ENCODE measurements at places on chromosomes 1 and 21. TPM values are rescaled to one million over a fixed set of nuclear protein-coding genes. Genes with fewer than 3 reads are reported as not detected.

GRCh38 chr1:20476265-20477038 lies 9.6 kb downstream of the CAMK2N1 start:
- DNase-seq = no peak

- DNase-seq = no peak
Measured at GRCh38 chr1:86582161-86582560, 35.3 kb downstream of the CLCA4 start.

GRCh38 chr21:34043333-34043732 lies 30.0 kb upstream of the MRPS6 start:
- no peak for DNase-seq

RPTN gene
- not detected for polyA plus RNA-seq

TFAP2E gene
- polyA plus RNA-seq = 0.96 TPM

SSR2 gene
- polyA plus RNA-seq = 206 TPM

DNA sequence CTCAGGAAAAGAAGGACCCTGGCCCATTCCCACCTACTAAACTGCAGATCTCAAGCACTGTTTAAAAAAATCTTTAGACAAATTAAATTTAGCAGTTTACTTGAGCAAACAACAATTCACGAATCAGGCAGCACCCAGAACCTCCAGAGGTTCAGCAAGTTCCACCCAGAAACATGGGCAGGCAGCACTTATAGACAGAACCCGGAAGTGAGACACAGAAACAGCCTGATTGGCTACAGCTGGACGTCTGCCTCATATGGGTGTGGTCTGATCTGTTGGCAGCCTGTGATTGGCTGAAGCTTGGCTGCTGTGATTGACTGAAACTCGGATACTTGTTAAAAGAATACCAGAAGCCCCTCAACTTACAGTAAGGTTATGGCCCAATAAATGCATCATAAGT lies 34.7 kb upstream of the COL6A2 start:
- no peak for DNase-seq

DNA sequence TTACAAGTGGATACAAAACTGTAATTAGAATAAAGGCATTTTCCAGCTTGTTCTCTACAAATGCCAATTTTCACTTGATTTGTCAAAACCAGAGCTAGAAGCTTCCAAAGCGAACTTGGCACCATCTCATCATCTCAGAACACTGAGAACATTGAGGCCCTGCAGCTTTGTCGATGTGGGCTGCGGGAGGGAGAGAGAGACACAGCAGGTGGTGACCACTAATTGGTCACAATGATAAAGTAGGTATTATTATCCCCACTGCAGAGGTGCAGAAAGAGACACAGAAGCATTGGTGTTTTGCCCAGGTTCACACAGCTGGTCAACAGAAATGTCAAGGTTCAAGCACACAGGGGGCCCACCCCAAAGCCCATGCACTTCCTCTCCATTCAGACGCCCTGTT lies 72.2 kb upstream of the KRTAP19-8 start:
- no peak for DNase-seq

GRCh38 chr1:88168126-88168525 lies 515.9 kb upstream of the PKN2 start:
- no peak for DNase-seq

DNA sequence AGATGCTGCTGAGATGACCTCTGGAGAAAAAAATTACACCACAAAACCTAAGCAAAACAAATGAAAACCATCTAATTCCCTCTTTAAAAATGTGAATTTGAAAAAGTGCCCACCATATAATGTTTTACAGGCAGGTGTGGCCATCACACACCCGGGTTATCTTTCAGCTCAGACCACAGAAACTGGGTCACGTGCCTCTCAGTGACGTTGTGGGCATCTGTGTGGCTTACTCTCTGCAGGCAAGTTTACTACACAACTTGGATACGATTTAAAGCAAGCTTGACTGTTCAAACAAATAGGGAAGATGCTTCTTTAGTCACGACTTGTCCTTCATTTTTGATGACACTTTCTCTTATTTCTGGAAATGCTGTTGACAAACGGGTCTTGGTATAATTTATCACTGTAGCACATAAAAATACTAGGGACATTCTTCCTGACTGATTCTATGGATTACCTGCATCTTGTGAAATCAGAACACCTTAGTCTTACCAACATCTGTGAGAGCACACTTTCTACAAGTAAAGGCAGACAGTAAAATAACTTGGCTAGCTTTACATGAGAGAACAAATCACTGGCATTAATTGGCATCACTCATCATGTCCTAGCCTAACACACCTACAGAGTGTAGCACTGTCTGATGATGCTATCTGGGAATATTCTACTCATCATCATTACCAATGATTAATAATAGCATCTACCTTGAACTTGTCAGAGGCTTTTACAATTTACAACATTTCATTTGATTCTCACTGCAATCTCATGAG lies 89.3 kb upstream of the EDEM3 start:
- DNase-seq = no peak

FAM163A gene
- 0.31 TPM for polyA plus RNA-seq

All from hindlimb muscle (tissue), 1 donor.